Left lung (tissue), 14 donors: ENCODE measurements at places on chromosomes 5 and 9. TPM values are rescaled to one million over a fixed set of nuclear protein-coding genes. Genes with fewer than 3 reads are reported as not detected.

- H3K27ac ChIP-seq = no peak overlapping the region
- H3K4me3 ChIP-seq = no peak overlapping the region
- H3K36me3 ChIP-seq = no peaks in the 10 kb centered on the region
Measured at GRCh38 chr9:79970146-79970425, 398.3 kb downstream of the TLE4 start.

DNA sequence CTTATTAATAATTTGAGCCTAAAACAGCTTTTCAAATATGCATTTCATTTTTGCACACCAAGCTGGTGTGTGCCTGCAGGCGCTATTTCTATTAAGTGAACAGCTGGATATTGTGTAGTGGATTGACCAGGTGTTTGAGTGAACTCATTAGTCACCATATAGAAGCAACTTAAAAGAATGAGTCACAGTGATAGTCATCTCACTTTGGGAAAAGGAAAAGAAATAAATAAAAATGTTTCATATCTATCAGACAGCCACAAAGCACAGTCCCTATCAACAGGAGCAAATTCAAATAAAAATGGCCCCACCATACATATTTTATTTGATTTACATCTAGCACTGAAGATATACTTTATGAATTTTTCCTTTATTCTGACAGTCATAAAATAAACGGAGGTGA is 456.5 kb upstream of the CDH9 start:
- no peak for DNase-seq
- H3K36me3 ChIP-seq = no peaks in the 10 kb centered on the region
- no peak overlapping the region for H3K4me3 ChIP-seq
- no peaks in the 10 kb centered on the region for H3K4me1 ChIP-seq
- H3K27me3 ChIP-seq = no peaks in the 10 kb centered on the region

- H3K27ac ChIP-seq = no peak overlapping the region
- no peak overlapping the region for H3K4me3 ChIP-seq
- H3K27me3 ChIP-seq = no peaks in the 10 kb centered on the region
- no peaks in the 10 kb centered on the region for H3K4me1 ChIP-seq
- no peak for DNase-seq
Measured at GRCh38 chr9:11457825-11458790, 845.3 kb upstream of the PTPRD start.

DNA sequence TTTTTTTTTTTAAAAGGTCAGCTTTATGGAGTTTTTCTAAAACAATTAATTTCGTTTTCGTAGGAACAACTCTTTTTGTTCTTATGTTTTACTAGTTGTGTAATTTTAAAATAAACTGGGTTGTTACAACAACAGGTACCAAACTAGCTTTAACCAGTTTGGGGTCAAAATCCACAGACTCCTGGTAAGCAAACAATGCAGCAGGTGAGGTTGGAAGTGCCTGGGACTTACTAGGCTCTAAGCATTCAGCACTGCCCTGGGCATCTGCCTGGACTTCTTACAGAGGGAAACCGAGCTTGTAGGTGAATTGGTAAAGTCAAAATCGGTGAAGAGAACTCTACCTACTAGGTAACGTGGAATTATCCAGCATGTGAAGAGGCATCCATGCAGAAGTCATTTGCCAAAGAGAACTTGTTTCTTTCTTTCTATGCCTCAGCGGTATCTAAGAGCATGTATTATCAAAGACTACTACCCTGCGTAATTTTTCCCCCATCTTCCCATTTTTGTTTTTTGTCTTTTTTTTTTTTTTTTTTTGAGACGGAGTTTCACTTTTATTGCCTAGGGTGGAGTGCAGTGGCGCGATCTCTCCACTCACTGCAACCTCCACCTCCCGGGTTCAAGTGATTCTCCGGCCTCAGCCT is 145.4 kb downstream of the KCTD16 start:
- H3K27ac ChIP-seq = no peak overlapping the region
- H3K36me3 ChIP-seq = no peaks in the 10 kb centered on the region
- DNase-seq = no peak
- H3K4me1 ChIP-seq = no peaks in the 10 kb centered on the region
- no peak overlapping the region for H3K4me3 ChIP-seq

The AMBP gene
- 4.7 TPM for polyA plus RNA-seq
